Fibroblast of skin of back (primary cell): ENCODE measurements at places on chromosomes 6 and 20.

DNA sequence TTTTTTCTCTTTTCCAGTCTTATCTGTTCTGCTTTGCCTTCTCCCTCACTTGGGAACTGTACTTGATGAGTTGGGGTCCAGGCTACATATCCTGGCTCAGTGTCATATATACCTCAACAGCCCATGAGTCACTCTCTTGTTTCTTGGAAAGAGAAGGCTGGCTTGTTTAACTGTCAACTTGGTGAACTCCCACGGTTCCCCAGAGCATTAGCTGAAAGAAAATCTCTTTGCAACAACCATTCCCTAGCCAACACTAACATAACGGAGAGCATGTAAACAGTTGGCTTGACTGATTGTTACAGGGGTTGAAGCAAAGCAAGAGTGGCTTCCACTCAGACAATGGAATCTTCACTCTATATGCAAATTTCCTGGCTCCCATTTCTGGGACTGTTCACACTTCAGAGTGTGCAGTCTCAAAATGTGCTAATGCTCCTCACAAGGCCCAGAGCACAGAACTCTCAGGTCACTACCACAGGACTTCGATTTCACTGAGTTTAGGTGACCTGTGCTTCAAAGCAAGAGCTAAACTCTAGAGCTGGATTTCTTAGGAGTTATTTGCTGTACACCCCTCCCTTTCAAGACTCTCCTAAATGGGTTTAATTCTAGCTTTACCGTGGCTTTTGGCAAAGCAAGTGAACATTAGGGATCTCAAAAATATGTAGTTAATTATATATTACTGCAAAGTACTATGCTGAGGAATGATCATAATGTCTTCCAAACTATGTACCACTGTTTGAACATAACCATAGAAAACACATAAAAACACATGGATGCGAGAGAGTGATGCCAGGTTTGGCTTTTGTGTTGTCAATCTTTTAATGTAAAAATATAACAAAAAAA, 609.8 kb downstream of the RFPL4B start:
- DNase-seq, result peak; percentile 95

- DNase-seq, result no peak
Measured at GRCh38 chr6:109304284-109305015, 77.8 kb downstream of the CD164 start.

GRCh38 chr6:170456886-170457698, 96.0 kb downstream of the PSMB1 start:
- no peak for DNase-seq

- no peak for DNase-seq
Measured at GRCh38 chr6:151109869-151110575, 129.7 kb upstream of the AKAP12 start.

DNA sequence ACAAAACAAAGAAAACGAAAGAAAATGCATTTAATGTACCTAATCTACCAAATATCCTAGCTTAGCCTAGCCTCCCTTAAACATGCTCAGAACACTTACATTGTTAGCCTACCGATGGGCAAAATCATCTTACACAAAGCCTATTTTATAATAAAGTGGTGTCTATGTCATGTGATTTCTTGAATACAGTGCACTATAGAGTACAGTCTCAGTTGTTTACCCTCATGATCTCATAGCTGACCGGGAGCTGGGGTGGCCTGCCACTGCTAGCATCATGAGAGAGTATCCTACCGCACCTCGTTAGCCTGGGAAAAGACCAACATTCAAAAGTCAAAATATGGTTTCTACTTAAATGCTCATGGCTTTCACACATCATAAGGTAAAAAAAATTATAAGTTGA, 16.6 kb downstream of the GCNT2 start:
- DNase-seq, result no peak

DNA sequence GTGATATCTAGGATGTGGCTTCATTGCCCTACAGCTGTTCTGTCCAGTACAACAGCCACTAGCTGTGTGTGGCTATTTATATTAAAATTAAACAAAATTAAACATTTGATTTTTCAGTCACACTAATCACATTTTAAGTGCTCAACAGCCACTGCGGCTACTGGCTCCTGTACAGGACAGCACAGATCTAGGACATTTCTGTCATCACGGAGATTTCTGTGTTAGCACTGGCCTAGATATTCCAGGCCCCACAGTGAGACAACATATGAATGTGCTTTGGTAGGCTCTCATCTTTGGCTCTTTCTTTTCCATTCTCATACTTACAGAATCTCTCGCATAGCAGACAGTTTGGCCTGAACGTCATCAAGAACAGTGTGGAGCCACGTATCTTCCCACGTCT, 48.4 kb upstream of the ZBTB24 start:
- no peak for DNase-seq

DNA sequence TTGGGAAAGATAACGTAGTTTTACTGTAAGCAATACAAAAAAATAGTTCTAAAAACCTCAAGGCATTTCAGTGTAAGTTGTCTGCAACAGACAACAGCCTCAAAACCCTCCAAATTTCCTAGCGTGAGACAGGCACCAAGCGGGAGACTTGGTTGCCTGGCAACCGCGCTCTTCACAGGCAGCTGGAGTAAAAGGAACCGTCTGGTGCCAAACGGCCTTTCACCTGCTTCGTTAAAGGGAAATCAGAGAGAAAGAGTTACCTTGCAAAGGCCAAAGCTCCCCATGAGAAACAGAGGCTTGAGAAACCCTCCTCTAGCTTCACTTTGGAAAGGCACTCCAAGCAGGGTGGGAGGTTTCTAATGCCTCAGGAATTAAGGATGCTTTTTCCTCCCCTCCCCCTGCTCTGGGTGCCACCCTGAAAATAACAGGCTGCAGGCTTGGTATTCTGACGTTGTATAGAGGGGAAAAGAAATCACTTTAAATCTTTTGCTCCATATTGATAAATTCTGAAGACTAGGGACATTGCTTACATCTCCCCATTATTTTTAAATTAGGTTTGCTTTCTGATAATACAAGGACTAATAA, 129.7 kb upstream of the UFL1 start:
- DNase-seq, result peak; percentile 4

- no peak for DNase-seq
Measured at GRCh38 chr6:155440398-155441111, 15.1 kb downstream of the NOX3 start.

DNA sequence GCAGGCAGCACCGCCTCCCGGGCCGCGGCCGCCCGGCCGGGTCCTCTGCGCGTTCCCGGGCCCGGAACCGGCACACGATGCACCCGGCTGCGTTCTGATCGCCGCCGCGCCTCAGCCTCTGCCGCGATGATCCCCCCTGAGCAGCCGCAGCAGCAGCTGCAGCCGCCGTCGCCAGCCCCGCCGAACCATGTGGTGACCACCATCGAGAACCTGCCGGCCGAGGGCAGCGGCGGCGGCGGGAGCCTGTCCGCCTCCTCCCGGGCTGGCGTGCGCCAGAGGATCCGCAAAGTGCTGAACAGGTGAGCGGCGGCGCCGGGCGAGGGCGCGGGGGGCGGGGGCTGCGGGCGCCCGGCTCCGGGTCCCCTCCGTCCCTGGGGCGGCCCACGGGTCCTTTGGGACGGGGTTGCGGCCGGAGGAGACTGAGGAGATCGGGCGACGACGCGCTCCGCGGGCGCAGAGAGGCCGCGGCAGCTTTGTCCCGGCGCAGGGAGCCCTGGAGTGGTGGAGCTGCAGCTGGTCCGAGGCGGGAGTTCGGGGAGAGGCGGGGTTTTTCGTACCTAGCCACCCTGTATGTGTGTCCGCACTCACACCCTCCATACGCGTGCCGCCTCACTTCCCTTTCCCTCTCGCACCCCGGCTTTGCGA, 659 bp downstream of the SLC35F1 start:
- DNase-seq, result no peak

DNA sequence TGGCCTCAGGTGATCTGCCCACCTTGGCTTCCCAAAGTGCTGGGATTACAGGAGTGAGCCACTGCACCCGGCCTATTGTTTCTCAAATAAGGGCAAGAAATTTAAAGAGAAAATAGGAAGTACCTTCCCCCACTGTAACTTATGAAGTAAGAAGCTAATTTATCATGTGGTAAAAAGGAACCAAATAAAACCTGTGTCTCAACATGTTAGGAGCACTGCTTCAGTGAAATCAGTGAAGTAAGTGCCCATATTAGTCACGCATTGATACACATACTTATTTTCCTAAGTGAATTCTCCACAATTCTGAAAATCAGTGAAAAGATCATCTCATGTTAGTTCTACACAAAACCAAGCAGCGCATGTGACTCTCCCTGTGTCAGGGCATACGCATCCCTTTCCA, 14.2 kb upstream of the LPA start:
- DNase-seq, result no peak

DNA sequence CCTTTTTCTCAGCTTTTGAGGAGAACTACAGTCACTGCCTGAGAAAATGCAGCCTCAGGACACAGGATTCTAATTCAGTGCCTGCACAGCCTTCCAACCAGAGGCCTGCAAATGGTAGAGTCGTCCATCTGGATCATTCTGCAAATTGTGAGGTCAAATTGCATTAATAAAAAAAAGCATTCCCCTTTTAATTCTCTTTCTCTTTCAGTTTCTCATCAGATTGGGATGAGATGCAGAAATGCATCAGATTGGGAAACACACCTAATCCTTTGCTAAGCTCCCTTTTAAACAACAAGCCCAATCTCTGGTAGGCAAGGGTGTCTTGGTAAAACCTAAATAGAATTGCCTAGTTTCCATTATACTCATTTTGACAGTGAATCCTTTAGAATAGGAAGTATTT, 838.8 kb downstream of the MAFB start:
- DNase-seq, result no peak

DNA sequence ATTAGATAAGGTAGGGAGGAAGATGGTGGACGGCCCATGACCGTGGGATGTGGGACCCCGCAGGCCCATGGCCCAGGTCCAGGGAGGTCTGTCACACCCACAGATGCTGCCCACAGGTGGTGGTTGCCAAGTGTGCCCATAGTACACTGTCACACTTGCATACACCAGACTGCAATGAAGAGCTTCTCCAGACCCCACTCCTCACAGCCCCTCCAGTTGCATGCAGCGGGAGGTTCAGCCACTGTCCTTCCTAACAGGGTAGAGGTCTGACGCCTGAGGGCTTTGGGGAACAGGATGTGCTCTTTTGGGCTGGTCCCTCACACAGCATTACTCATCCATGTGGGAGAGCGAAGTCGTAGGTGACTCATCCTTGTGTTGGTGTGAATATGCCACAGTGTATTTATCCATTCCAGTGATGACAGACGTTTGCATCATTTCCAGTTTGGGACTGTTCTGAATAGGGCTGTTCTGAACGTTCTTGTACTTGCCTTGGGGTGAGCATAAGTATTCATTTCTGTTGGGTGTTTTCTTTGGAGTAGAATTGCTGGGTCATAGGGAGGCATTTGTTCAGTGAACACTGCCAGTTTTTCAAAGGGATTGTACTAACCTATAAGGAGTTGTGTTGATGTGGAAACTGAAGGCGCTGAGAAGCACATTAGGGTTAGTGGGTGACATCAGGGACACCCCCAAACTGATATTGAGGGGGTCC, 10.1 kb upstream of the PYGB start:
- DNase-seq, result peak; percentile 100

GRCh38 chr20:41072915-41073314, 44.3 kb downstream of the TOP1 start:
- DNase-seq, result no peak

GRCh38 chr20:5928836-5929715, 21.3 kb downstream of the TRMT6 start:
- DNase-seq, result no peak

DNA sequence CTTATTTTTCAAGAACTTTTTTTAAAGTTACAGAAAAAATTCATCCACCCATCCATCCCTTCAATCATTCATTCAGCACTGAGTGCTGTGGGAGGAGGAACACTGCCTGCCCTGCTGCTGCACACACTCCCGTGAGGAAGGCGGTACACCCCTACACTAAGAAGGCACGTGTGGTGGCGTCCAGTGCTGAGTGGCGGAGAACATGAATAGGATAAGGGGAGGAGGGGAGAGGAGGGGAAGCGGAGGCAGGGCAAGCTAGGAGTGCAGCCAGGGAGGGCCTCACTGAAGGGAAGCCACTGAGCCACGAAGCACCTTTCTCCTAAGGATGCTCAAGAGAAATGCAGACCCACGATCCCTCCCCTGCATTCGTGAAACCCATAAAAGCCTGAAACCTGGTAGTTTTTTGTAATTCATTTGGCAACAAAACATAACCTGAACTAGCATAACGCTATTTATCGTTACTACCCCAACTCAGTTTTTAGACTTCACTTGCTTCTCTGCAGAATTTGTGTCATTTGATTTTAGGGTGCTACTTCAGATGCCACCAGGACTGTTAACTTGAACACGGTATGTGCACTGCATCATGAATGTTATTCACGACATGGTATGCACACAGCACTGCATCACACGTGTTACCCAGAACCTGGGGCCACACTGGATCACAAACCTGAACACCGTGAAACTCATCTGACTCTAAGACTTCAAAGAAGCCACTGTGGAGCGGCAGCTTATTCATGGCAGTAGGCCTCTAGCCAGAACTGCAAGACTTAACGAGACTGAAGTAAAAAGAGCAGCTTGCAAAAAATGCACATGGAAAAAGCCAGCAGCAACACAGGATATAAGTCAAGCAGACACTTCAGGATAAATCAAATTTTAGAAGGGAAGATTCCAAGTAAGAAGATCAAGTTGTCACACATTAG, 3.5 kb downstream of the RNASET2 start:
- no peak for DNase-seq

DNA sequence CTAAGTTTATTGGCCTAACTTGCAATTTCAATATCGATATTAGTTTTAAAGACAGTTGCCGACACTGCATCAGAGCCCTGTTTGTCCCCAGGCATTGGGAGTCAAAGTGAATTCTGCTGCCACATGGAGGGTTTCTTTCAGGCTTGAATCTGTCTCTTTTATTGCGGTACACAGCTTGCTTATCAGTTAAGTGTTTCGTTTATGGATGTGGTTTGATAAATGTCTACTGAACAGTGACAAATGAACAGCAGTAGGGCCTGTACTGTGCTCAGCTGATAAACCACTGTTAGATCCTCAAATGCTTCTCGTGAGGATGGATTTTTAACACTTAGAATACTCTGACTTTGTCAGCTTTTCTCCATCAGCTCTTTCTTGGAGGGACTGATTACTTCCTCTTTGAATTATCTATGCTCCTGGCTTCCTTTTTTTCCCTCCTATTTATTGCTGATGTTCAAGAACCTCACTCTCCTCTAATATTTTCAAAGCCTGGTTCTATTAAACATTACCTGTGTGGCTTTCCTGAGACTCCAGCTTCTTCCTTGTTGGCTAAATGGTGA, 240.8 kb downstream of the PLCB1 start:
- DNase-seq, result no peak

- DNase-seq, result peak; percentile 85
Measured at GRCh38 chr6:148934961-148935360, 188.1 kb downstream of the UST start.
